ENCODE measurements at places on chromosomes 2 and 18.

DNA sequence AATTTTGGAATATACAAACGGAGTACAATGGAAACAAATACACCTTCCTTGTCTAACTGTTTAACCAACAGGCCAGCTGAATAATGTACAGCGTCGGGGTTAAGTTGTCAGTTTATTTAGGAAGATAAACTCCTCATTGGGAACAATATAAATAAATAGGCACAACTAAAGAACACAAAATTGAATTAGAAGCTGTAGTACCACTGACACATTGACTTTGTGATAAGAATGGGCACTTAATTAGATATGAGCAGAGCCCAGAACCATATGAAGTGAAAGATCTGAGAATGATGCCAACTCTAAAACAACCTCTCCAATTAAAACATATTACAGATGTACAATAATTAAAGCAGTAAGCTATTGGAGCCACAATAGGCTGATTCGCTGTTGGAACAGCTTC is 44.4 kb downstream of the CCDC68 start:
- DNase-seq: no peak

GRCh38 chr2:6917071-6917760 is at the start of gene RNF144A:
Gene RNF144A, plus strand, starts transcription at chr2:6917412. Its CDS starts 79,515 bp downstream, at chr2:6996927.
- peak; percentile 76 for DNase-seq

DNA sequence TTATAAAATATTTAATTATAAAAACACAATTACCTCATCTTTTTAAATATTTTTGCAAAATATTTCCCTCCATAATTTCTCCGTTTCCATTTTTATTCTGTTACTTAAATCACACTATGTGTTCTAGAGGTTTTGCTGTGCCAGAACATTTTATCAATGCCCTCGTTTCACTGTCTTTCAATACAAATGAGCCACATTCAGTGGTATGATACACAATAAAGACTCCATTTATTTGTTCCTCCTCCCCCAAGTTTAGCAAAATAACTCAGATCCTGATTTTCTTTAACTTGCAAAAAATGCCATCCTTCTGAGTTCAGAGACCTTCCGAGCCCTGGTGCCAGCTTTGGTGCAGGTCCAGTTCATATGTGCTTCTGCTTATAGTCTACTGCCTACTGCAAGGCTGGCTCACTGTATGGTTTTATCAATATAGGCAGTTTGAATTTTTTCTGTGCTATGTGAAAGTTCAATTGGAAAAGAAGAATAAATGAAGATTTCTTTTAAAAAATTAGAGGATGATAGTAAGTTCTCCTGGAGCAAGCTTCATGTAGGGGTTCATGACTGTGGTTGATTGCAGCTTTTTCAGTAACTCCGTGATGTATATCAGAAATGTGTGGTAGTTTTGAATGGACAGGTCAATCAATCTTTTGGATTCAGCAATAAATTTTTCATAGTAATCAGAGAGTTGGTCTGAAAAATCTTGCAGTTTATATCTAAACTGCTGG is 42.5 kb downstream of the APOB start:
- DNase-seq: no peak

DNA sequence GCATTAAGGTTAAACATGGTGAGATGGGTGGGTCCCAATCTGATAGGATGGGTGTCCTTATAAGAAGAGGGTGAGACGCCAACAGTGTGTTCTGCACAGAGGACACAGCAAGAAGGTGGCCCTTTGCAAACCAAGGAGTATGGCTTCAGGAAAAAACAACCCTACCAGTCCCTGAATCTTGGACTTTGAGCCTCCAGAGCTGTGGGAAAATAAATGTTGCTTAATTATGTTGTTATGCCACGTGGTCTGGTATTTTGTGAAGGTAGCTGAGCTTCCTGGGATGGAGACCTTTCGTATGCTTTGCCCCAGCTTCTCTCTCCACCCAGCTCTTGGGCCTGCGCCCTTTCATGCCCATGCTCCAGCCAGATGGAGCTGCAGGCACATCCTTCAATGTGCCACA is 114.2 kb upstream of the EPC2 start:
- no peak for DNase-seq

GRCh38 chr2:162174746-162175145 is 22.7 kb upstream of the GCG start:
- no peak for DNase-seq

- DNase-seq: no peak
These were observed 1640.1 kb upstream of the CELF4 start for GRCh38 chr18:39205565-39206195.

GRCh38 chr2:187550857-187551256 is 3.4 kb downstream of the TFPI start:
- DNase-seq: no peak

DNA sequence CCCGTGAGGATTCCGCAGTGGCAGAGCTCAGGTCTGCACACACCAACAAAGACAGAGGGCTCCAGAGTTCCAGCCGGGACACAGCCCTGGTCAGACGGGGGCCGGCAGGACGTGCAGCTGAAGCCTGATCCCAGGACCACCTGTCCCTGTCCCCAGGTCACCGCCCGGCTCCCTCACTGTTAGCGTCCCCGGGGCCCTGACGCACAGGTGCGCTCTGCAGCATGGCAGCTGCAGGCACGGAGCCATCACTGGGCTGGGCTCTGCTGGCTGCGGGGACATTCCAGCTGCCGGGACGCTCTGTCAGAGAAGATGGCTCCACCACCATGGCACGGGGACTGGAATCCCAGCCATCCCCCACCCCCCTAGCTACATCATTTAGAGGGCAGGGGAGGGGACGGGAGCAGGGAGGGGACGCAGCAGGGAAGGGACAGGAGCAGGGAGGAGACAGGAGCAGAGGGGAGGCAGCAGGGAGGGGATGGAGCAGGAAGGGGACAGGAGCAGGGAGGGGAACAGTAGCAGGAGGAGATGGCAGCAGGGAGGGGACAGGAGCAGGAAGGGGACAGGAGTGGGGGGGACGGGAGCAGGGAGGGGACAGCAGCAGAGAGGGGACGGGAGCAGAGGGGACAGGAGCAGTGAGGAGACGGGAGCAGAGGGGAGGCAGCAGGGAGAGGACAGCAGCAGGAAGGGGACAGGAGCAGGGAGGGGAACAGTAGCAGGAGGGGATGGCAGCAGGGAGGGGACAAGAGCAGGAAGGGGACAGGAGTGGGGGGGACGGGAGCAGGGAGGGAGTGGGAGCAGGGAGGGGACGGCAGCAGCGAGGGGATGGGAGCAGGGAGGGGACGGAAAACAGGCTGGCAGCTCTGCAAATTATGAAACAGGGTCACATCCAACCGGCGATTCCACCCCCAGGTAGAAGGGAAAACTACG is 39.8 kb downstream of the SLC66A2 start:
- no peak for DNase-seq

GRCh38 chr2:205768341-205768740 is 86.0 kb downstream of the NRP2 start:
- no peak for DNase-seq

DNA sequence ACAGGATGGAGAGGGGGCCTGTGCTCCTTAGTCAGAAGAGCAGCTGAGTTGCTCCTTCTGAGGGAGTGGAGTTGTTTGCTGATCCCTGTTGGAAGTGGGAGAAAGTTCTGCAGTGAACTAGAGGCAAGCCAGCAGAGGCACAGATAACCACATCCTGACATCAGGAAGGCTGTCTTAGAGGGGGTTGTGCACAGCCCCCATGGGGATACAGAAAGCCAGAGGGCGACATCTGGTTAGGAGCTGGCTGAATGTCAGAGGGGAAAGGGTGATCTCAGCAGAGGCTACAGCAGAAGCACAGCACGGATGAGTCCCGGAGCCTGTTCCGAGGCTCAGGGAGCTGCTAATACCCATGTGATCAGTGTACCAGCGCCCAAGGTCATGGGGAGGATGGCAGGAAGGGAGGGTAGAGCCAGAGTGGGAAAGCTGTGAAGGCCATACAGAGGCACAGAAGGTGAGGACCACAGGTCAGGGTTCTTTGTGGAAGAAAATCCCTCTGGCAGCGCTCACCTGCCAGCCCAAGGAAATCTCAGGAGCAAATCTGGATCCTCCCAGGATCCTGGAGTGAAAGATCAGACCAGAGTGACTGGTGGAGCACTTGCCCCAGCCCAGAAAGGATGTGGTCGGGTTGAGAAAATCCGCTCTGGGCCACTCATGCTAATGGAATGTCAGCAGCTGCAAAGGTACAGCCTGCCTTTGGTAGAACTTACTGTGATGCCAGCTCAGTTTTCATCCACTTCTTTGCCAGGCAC is 111.8 kb downstream of the STPG4 start:
- DNase-seq: no peak

- no peak for DNase-seq
These were observed 54.8 kb upstream of the DOCK10 start for GRCh38 chr2:225097035-225097434.

GRCh38 chr2:109339519-109339966 is 210.5 kb downstream of the SH3RF3 start:
- DNase-seq: no peak

DNA sequence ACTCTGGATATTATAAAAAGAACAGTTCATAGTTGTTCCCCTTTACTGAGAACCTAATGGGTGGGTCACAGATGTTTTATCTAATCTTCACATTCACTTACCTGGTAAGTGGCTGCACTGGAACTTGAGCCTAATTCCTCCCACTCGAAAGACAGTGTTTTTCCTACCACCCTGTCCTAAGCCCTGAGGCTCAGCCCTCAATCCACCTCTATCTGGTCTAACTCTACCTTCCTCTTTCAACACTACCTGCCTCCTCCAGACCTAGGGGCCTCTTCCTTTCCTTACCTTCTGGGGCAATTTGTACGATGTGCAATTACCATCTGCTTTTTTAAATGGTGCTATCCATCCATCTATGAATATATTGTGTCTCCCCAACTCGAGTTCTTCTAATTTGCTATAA is 9.7 kb upstream of the KIF3C start:
- DNase-seq: no peak

- DNase-seq: no peak
These were observed 913 bp downstream of the RNF152 start for GRCh38 chr18:61891894-61892293.

DNA sequence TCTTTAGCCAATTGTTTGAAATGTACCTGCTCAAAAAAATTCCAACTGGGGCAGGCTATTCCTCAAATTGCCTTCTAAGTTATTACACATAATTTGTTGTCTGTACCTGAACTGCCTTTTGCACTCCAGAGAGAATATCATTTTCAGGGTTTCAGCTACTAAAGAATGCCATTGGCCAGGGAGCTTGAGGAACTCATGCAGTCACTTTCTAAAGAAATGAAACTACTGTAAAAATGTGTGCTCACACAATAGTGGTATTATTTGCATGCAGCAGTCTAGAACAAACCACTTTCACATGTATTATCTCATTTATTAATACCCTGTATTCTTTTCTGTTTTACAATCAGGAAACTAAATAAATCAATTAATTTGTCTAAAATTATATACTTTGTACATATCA is 152.2 kb downstream of the PID1 start:
- DNase-seq: no peak

- DNase-seq: no peak
These were observed 152.9 kb upstream of the EPAS1 start for GRCh38 chr2:46144133-46144800.

GRCh38 chr18:29556070-29556469 is 1379.1 kb upstream of the CDH2 start:
- DNase-seq: no peak

GRCh38 chr2:147273106-147273505 is 571.7 kb upstream of the ACVR2A start:
- DNase-seq: no peak

DNA sequence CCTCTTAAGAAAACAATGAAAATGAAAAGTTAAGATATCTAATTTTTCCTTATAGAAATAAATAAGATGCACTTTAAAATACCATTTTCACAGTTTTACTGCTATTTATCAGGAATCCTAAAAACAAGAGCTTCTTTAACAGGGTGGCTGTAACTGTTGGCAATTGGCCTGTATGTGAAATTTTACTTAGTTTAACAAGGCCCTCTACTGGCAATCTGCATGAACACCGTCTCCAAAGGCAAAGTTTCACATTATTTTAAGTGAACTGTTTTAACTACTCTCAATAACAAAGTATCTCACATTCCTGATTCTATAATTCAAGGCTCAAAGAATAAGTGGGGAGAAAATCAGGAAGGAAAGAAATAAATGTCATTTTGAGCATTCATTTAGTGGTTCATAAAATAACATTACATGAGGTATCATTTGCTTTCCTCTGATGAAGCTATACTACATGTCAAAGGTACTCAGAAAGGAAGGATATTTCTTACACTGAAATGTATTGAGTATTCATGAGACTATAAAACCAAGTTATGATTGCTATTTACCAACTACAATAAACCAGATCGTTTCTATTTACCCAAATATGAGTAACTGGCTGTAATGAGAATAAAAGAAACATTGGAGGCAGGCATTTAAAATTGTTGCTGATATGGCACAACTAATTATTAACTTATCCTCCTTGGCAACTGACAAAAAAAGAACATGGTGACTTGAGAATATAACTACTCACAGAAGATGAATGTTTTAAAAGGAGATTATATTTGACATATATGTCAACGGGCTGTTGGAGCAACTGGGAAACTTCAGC is 7.0 kb downstream of the NCKAP5 start:
- no peak for DNase-seq

- DNase-seq: no peak
These were observed 549.9 kb downstream of the XIRP2 start for GRCh38 chr2:167438206-167438605.

GRCh38 chr2:23420840-23421476 is 36.0 kb downstream of the KLHL29 start:
- DNase-seq: no peak

GRCh38 chr2:235694721-235695601 is 201.1 kb downstream of the AGAP1 start:
- no peak for DNase-seq

DNA sequence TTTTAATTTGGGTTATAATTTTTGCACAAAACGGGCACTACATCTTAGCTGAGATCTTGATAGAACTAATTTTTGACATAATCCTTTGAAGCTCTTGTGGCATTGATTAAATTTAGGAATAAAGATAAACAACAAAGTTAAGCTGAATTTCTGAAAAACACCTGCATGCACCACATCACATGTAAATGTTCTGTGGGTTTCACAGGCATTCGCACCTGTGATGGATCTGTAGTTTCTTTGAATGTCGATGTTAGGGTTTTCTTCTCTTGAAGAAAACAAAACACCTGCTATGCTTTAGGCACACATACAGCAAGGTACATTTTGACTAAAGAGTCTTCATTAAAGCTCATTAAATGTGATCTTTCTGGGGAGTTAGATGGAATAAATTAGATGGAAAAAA is 60.3 kb downstream of the RPIA start:
- no peak for DNase-seq

DNA sequence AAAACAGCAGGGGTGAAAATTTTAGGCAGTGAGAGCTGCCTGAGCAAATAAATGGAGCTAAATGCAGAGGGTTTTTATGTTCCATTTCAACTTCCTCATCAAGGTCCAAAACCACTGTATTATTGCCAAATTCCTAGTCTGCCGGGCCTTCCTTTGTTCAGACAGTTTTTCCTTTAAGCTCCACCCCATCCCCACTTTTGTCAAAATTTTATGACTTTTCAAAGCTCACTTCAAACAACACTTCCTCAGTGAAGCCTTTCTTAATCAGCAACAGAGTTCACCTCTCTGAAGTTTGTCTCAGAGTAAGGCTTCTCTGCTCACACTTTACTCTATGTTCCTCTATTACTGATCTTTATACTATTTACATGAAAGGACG is 81.3 kb downstream of the CERKL start:
- no peak for DNase-seq

GRCh38 chr2:165070076-165070475 is 114.8 kb upstream of the SLC38A11 start:
- no peak for DNase-seq

Measured in stimulated activated CD4-positive, alpha-beta T cell treated with anti-CD3 and anti-CD28 coated beads, Interleukin-12 subunit alpha, Interleukin-12 subunit beta, amount 100 ng/mL, for 4 hours (primary cell).